Stimulated activated effector memory CD8-positive, alpha-beta T cell treated with anti-CD3 and anti-CD28 coated beads, Interleukin-12 subunit alpha, Interleukin-12 subunit beta, amount 100 ng/mL, for 72 hours (primary cell): ENCODE measurements at places on chromosomes 5 and 9.

GRCh38 chr9:110864011-110864410 is 174.3 kb downstream of the LPAR1 start:
- DNase-seq, result no peak

DNA sequence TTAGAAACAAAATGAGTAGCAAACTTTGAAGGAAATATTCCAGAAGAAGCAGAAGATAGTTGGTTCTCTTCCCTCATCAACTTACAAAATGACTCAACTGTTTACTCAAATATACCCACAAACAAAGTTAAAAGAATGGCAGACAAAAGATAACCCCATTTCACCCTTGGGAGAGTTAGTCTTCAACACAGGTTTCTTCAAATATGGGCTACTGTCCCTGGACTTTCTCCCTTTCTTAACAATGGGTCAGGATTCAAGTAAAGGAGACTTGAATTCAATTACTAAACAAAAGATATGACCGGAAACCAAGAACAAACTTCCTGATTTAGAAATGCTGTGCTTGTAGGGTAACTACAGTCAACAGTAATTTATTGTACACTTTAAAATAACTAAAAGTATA is 14.2 kb downstream of the RFX3 start:
- DNase-seq, result no peak

- DNase-seq, result no peak
These were observed 99.2 kb upstream of the GNAQ start for GRCh38 chr9:78130853-78131252.

GRCh38 chr5:13771011-13771571 is 173.4 kb downstream of the DNAH5 start:
- DNase-seq, result no peak

- no peak for DNase-seq
These were observed 13.6 kb downstream of the NAIF1 start for GRCh38 chr9:128053560-128053959.
